Right ventricle myocardium superior (tissue), 1 donor: ENCODE measurements at places on chromosomes 11 and 22.
A peak's percentile ranks its signal among the peaks of the same experiment; 100 is the strongest.

- no peak for DNase-seq
Observed at GRCh38 chr11:66564538-66564937, 3.9 kb downstream of the CTSF start.

DNA sequence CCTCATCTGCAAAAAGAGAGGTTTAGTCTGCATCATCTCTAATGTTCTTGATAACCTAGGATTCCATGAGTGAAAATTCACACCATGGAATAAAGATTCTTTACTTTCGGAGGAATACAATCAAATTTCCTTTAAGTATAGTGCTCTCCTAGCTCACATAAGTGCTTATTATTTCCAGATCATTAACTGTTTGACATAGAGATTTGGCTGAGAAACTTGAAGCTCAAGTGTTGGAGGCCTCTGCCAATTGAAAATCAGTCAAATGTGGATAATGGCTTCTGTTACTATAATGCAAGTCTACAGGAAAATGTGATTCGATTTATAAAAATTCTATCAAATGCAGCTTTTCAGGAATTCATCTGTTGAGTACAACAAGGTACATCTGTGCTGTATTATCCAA is 144.6 kb downstream of the KIF18A start:
- no peak for DNase-seq

- DNase-seq: no peak
Observed at GRCh38 chr11:88535916-88536547, 198.5 kb upstream of the CTSC start.

DNA sequence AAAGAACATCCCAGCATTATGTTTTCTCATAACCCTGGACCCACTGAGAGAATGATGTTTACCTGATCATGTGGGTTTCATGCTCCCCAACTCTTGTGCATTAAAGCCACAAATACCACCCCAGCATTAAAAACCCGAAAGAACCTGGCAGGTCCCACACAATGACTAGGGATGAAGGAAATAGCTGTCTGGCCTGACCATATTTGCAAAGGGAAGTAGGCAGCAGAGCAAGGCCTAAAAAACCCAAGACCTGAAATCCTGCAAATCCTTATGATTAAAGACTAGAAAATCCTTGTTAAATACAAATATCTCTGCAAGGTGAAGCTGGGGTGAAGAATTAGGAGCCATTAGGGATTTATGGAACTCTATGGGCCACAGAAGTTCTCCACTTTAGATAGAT is 23.7 kb downstream of the PAK1 start:
- no peak for DNase-seq

- DNase-seq: peak; percentile 92
Observed at GRCh38 chr11:128506999-128507611, 80.3 kb downstream of the ETS1 start.

DNA sequence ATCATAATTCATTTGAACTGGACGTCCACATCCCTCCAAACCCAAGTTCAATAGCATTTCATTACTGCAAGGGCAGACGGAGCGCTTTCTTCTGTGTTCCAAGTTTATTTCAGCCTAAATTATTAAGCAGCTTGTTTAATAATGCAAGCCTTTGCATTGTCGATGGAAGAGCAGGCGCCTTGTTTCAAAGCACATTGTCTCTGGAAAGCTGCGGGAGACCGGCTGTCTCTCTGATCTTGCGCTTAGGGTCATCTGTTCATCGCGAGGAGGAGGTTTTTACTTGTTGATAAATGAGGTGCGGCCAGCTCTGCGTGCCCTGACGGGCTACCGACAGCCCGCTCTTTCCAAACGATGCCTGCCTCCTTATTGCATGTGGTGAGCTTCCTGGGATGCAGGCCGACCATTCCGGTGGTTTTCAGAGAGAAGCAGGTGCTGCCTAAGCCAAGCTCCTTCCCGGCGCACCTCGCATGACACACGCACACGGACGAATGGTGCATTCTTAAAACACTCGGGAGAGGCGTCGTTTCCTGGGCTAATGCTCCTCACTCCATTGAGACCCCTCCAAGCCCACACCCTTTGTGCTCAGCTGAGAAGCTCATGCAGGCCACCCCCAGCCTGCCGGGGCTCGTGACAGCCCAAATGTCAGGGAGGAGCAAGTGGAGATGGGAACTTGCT is 456.9 kb downstream of the BRD1 start:
- no peak for DNase-seq

DNA sequence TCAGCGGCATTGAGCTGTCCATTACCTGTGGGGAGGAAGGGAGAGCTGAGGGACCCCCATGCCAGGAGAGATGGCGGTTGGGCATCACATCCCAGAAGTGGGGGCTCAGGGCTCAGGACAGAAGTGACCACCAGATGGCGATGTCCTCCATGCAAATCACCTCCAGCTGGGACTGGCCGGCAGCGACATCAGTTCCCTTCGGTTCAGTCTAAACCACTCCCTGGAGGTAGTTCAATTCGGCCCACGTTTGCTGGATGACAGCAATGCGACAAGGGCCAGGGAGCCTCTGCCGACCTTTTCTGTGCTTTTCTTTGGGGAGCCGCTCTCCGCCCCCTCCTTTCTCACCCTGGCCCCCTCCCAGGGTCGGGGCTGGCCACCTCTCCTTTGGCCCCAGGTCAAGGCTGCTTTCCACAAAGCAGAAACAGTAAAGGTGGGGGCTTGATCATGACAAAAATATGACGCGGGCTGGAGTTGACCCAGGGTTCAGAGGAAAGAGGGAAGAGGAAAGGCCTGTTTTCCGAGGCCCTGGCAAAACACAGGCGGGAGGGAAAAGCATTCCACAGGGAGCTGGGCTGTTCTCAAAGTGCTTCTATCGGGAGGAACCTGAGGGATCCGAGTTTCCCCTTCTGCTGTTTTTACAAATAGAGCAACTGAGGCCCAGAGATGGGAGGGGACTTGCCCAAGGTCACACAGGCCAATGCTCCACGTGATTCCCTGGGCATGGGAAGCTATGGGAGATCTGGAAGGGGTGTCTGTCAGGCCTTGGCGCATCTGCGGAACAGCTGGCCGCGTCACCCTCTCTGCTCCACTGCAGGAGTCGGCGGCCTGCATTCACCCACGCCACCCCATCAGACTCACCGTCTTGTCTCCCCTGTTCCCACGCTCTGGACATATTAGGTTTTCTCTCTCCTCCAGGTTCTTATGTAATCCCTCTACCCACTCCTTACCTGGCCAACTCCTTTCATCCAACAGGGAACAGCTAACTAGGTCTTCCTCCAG is 54.7 kb downstream of the FBXO7 start:
- DNase-seq: peak; percentile 92

GRCh38 chr11:70716986-70717775 is 318.9 kb downstream of the CTTN start:
- no peak for DNase-seq

DNA sequence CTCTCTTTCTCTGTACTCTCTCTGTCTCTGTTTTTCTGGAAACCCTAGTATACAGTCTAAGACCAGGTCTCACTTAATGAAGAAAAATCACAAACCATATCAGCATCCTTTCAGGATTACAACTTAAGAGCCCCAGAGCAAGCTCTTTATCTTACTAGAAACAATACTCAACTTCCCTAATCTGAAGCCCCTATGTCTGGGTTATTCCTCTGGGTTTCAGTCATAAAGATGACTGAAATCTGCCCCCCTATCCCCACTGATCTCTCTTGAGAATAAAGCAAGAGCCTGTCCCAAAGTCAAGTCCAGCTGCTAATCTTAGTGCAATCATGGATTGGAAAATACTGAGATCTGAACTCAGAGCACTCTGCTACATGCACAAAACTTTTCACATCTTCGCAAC is 53.9 kb upstream of the PICALM start:
- no peak for DNase-seq

GRCh38 chr11:122183933-122184332 is 67.9 kb upstream of the BLID start:
- DNase-seq: no peak

DNA sequence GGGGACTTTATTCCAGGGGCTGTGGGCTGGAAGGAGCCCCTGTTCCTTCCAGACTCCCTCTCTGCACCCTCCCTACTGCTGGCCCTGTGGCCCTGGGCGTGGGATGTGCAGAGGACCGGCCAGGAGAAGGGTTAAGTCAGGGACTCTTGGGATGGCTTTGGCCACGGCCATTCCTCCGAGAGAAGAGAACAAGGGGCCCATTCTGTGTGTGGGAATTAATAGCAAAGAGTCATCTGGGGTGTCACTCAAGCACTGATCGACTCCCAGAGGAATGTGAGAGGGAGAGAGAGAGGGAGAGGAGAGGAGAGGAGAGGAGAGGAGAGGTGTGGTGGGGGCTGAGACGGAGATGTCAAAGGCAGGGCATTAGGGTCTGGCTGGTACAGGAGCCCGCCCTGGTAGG is 14.2 kb upstream of the SOX10 start:
- DNase-seq: no peak

GRCh38 chr22:30875481-30876215 is 92.9 kb downstream of the MORC2 start:
- peak; percentile 82 for DNase-seq

DNA sequence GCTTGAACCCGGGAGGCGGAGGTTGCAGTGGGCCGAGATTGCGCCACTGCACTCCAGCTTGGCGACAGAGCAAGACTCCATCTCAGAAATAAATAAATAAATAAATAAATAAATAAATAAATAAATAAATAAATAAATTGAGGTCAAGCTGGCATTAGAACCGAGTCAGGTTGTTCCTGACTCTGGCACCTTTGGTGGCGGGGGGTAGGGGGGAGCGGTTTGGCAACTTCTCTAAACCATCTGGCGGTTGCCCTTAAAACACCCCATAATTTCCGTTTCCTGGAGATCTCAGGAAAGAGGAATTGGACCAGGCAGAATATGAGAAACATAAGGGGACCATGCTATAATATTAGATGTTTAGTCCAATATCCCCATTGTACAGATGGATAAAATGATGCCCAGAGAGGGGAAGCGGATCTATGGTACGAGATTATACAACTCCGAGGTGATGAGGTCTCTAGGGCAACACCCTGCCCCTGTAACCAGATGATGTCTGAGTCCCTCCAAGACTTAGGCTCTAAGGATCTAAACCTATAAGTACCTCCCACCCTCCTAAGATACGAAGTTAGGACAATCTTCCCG is 785 bp downstream of the CLPB start:
- no peak for DNase-seq

DNA sequence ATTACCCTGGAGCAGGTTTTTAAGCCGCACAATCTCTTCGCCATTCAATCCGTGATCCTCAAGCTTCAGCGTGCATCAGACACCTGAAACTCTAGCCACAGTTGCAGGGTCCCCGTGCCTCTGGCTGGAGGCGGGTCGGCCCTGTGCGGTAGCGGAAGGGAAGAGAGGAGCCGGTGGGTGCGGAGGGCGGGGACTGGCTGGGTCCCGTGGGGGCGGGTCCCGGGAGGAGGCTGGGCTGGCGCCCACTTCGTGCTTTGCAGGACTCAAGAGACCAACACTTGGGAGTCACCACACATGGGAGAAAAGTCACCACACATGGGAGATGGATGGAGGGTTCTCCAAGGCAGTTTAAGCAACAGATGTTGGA is 772 bp downstream of the C22orf15 start:
- peak; percentile 72 for DNase-seq

DNA sequence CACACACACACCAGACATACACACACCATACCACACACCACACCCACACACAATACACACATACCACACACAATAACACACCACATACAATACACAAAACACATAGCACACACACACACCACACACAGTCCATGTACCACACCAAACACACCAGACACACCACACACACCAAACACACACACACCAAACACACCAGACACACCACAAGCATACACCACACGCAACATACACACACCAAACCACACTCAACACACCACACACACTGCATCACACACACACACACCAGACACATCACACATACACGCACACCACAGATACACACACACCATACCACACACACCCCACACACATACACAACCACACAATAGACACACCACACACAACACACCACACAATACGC is 54.8 kb downstream of the IGSF9B start:
- DNase-seq: no peak

DNA sequence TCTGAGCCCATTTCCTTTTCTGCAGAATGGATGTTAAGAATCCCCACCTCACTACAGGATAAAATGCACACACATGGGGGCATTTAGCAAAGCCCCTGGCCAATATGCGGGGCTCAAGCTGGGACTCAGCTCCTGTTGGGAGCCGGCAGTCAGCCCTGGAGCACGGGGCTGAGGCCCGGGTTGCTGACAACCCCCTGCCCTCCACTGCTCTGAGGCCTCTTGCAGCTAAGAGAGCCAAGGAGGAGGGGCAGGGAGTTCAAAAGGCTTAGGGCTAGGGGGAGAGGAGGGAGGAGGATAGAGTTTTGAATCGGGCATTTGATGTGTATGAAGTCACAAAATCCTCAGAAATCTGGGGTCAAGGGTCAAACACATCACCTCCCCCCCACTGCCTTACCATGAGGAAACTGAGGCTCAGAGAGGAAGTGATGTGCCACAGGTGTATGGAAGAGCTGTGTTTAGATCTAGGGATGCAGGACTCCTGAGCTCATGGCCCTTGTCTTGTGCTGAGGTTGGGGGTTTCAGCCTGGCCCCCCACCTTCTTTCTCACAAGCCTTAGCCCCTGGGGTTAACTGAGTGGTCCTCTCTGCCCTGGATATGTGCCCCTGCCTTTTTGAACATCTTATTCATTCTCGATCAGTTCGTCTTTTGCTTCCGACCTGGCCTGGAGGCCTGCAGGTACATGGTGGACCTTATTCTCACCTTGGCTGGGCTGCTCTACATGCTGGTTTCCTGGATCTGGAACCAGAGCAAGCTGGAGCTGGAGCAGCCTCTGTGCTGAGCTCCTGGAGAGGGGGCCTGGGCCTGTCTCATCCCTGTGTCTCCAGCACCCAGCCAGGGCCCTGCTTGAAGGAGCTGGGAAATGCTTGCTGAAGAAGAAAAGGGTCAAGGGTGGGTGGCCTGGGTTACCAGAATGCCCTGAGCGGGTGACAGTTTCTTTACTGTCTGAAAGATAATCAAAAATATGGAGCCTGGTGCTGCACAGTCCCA is 80.3 kb downstream of the LRRC32 start:
- DNase-seq: no peak

- no peak for DNase-seq
Observed at GRCh38 chr22:49503321-49503720, 324.4 kb downstream of the BRD1 start.

DNA sequence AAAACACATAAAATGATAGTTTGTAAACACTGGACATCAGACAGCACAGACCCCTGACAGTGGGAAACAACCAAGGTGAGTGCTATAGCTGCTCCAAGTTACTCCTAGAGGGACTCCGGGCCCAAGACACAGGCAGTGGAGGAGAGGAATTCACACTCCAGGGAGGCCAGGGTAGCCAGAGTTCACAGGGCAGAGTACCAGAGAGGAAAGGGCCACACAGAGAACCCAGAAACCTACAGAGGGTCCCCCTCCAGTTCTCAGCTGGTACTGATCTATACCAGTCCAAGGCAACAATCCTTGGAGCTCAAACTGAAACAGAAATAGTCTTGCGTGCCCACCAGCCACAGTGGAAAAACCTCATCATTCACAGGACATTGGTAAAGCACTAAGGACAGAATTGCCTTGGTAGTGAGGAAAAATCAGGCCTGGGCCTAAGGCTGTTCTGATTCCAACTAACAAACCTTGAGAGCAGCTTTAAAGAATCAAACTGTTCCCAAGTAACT is 7.6 kb downstream of the VPS37C start:
- no peak for DNase-seq

- no peak for DNase-seq
Observed at GRCh38 chr11:94731880-94732601, 36.1 kb upstream of the AMOTL1 start.
